Stimulated activated CD4-positive, alpha-beta T cell treated with anti-CD3 and anti-CD28 coated beads, Interleukin-1b, Interleukin-23, amount 100 ng/mL, for 1 hour (primary cell): ENCODE measurements at places on chromosomes 3 and 15.

GRCh38 chr15:70775160-70775559 is 11.8 kb upstream of the UACA start:
- no peak for DNase-seq

GRCh38 chr3:69236812-69237707 is 114.7 kb upstream of the LMOD3 start:
- DNase-seq, result no peak

DNA sequence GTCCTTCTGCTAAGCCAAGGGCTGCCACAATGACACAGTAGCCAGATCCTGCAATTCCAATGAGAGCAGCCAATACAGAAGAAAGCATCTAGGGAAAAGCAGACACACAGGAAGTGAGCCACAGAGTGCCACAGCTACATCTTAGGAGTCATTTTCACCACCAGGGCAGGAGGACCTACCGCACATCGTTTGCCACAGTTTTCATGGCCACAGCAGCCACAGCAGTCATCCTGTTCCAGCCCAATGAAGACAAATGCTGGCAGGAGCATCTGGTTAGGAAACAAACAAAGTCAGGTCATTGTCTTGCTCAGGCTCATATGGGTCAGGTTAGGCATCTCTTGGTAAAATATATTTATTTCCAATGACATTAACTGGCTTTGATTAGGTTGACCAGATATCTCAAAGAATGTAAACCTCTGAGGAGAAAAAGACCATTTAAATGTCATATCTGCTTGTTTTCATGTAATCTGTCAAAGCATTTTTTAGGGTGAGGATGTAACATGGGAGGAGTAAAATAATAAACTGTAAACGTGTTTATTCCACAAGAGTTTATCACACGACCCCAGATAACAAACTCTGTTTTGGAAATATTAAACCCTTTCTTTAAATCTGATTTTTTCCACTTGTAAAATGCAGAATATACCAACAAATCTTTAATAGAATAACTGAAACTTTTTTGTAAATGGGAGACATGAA is 1.8 kb downstream of the TM4SF1 start:
- no peak for DNase-seq

DNA sequence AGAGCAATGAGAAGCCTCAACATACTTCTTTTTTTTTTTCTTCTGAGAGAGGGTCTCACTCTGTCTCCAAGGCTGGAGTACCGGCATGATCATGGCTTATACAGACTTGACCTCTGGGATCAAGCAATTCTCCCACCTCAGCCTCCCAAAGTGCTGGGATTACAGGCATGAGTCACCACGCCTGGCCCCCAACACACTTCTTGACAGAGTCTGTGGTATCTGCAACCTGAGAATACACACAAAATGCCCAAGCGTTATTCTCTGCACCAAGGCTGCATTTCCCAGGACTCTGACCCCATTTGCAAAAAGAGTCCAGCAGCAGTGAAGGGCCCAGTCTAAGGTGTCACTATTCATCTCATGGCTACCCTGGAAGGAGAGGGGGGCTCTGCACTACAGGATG is 42.7 kb upstream of the BLM start:
- no peak for DNase-seq
